Activated CD4-positive, alpha-beta T cell treated with anti-CD3 and anti-CD28 coated beads, Interleukin-2, amount 50 U/mL, for 4 hours (primary cell): ENCODE measurements at places on chromosomes 2 and 18.

DNA sequence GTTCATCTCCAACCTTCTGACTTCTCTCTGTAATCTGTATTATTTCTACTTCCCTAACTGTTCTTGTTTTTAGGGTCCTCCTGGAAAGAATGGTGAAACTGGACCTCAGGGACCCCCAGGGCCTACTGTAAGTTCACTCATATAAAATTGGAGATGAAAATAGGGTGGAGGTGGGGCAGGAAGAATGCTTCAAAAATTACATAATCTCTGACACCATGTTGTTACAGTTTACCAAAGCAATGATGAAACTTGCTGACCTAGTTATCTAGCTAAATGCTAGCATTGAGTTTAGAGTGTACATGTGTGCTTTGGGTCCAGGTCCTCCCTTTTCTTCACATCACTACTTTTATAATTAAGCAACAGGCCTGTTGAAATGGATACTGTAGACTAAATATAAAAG is 23.1 kb downstream of the COL3A1 start:
- no peak for DNase-seq

DNA sequence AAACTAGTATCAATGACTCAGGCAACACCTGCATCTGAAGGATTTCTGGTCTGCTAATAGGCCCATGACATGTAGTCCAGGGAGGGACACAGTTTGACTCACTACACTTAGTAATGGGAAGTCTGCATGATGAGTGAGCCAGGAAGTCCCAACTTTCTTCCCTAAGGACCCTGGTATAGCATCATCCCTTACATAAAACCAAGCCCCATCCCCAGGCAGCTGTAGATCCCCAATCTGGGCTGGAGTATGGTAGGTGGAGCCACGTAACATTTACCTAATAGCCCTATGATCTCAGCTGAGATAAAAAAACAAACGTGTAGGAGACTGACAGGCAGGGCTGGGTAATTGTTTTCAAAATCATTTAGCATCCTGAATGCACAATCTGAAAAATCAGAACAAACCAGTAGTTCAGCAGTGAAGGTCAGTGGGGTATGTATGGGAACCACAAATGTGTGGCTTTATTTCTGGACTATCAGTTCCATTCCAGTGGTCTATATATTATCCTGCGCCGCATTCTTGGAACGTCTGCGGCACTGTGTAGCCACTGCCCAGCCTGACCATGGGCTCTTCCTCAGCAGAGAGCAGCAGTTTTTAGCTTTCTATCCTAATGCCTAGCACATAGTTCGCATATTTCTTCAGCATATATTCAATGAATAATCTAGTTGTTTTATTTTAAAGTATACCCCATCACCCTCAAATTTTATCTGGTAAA is 33.5 kb downstream of the EPB41L3 start:
- no peak for DNase-seq

DNA sequence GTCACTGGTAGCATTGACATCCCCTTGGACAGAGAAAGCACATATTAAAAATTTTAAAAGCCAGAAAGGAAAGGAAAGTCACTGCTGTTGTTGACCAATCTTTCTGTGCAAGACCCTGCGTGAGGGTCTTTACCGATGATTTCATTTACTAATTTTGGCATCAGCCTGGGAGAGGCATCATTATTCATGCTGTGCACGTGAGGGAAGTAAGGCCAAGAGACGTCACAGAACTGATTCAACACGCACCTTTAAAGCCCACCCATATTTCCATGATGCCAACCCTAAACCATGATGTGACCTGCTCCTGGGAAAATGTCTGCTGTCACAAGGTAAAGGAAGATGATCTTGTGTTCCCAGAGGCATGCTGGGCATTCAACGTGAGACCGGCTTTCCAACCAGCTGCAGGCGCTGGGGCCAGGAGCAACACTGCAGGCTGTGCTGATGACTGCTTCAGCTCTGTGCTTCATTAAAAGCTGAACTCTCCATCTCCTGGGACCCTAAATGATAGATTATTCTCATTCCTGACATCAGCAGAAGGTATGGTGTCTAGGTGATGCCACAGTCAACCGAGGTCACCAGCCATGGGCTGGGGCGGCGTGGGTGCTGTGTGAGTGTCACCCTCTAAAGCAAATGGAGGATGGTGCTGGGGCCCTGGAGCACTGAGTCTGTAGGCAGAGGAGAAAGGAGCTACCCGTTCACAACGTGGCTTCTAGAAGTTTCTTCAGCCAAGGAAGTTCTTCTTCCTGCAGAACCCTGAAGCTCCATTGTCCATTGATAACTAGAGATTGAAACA is 53.9 kb downstream of the TMEM18 start:
- DNase-seq: no peak

DNA sequence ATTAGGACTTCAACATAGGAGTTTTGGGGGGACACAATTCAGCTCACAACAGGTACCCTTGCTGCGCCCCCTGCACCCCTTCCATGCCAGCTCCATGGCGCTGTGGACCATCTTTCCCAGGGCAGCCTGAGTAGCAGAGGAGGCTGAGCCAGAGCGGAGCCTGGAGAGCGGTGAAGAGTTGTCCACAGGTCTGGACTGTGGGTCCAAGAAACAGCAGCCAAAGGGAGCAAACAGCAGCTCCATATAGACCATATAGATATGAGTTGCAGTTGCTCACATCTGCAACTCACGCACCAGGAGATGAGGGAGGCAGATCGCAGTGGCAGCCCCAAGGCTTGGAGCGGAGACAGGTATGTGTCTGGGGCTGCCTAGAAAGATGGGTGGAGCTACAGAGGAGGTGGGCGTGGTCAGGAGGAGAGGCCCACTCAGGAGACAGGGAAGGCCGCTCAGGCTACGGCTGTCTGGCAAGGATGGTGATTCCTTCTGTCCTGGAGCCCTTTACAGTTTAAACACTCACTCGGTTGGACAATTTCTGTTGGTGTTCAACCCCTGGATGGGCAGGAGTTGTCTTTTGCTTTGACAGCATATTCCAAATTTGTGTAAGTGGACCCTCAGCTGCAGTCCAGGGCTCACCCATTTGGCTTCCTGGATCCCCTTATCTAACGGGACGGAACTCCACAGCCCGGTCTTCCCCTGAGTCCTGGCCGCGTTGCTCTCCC is 155.1 kb downstream of the LPIN1 start:
- no peak for DNase-seq

- DNase-seq: no peak
These were observed 128.6 kb downstream of the ZNF532 start for GRCh38 chr18:58993260-58993659.

- no peak for DNase-seq
These were observed 73.5 kb downstream of the GALNT3 start for GRCh38 chr2:165720511-165720910.
